ENCODE measurements at places on chromosomes 16 and 17.

- DNase-seq: no peak
Observed at GRCh38 chr16:57194512-57194911, 8.4 kb downstream of the RSPRY1 start.

- no peak for DNase-seq
Observed at GRCh38 chr16:87425941-87426340, 33.8 kb downstream of the MAP1LC3B start.

DNA sequence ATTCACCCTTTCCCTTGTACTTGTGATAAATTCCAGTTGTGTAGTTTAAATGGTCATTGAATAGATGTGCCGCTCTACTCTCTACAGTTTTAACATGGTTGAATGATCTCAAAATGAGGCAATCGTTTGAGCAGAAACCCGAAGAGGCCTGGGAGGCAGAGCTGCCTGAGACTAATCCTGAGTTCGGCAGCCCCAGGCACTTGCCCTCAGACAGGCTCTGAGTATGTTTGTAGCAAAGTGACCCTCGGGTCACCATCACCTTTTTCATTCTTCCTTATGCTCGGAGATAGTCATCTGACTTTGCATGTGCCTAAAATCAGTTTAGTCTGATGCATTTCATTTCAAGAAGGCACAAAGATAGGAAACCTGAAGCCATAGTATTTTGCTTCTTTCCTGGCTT, 184.0 kb upstream of the RBFOX1 start:
- DNase-seq: no peak

DNA sequence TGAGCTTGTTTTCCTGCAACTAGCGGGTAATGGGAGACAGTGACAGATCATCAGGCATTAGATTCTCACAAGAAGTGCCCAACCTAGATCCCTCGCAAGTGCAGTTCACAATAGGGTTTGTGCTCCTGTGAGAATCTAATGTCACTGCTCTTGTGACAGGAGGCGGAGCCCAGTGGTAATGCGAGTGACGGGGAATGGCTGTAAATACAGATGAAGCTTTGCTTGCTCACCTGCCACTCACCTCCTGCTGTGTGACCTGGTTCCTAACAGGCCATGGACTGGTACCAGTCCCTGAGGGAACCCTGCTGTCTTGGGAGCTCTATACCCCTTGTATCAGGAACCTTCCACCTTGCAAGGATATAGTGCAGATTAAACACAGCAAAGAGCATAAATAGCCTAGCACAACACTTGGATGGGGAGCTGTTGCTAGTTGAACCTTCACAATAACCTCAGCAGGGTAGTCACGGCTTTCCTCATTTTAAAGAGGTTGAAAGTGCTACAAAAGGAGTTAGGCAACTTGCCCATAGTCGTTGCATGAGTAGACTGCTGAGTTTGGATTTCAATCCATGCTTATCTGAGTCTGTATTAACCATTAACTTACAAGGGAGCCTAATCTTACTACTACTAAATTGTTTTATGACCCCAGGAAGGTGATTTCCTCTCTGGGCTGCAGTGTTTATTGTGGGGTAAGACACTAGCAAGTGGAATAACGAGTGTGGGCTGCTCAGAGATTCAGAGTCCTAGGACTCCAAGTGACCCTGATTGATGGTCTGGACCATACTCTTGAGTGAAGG, 156.6 kb upstream of the ZFHX3 start:
- no peak for DNase-seq

DNA sequence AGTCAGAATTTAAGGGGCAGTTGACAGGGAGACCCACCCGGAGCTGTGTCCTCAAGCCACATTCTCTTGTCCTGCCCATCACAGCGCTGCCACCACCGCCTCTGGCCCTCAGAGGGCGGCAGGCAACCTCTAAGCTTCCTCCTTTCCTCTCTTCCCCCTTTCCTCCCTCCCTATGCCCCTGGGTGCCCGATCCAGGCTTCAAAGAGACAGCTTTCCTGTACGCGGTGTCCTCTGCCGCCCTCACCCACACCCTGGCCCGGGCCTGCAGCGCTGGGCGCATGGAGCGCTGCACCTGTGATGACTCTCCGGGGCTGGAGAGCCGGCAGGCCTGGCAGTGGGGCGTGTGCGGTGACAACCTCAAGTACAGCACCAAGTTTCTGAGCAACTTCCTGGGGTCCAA, 23.5 kb downstream of the WNT9B start:
- no peak for DNase-seq
